Stimulated activated CD4-positive, alpha-beta T cell treated with anti-CD3 and anti-CD28 coated beads, Interleukin-1b, Interleukin-23, amount 100 ng/mL, for 24 hours (primary cell): ENCODE measurements at places on chromosomes 2 and 18.

DNA sequence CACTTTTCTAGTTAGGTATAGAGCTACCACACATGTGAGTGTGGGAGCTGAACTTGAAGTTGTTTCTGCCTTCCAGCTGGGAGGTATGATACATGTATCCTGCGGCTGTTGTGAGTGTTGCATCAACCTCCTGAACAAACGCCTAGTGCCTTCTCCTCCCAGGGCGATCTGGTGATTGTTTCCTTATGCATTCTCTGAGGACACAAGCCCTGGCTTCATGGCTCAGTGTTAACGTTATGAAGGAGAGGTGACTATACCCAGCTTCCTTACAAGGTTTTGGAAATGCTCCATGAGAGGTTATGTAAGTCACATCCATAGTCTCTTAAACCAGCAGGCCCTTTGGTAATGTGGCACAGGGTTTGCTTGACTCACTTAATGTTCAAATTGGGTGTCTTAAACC is 64.9 kb downstream of the SPRED2 start:
- DNase-seq = no peak

- no peak for DNase-seq
Measured at GRCh38 chr2:171986778-171987177, 13.0 kb upstream of the METAP1D start.

DNA sequence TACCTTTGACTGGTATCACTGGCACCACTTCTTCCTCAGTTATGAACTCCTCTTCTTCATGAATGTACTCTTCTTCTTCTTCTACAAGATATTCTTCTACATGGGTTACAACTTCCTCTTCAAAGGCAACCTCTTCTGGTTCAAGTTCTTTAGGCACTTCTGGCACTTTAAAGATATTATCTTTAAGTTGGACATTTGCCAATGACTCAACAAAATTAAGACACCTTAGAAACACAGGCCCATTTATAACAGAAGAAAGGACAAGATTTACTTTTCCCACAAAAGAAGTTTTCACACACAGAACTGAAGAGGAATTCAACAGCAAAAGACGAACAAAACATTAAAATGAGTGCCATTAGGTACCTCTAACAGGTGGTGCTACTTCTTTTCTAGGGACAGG is 127.3 kb downstream of the TTN start:
- DNase-seq = no peak

DNA sequence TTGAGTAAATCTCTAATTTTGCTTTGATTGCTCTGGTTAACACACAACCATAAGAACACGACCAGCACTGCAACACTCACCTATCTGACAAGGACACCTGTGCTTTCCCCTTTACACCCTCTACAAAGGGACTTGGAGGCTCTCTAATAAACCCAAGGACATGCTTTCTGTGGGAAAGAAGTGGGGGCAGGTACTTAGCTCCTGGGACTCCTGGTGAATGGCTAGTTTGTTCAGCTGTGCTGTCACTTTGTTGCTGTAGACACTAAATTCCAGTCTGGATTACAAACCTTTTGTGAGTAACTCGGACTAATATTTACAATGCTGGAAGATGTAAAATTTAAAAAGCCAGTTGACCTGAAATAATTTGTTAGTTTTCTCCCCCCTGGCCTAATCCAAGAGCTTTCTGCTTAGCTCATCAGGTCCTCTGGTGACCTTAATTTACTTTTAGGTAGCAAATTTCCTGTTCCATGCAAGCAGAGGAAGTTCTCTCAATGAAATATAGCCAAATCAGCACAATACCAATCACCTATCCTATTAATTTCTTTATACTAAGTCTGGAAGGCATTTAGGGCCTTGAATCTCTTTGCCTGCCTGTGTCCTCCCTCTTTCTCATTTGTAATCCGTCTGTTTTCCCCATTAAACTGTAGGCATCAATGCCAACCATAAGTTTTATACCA is 67.5 kb downstream of the PLCL1 start:
- no peak for DNase-seq

GRCh38 chr2:210814251-210815025 is 258.0 kb downstream of the CPS1 start:
- DNase-seq = no peak

GRCh38 chr2:69831354-69831905 is 2.0 kb downstream of the GMCL1 start:
- DNase-seq = no peak

DNA sequence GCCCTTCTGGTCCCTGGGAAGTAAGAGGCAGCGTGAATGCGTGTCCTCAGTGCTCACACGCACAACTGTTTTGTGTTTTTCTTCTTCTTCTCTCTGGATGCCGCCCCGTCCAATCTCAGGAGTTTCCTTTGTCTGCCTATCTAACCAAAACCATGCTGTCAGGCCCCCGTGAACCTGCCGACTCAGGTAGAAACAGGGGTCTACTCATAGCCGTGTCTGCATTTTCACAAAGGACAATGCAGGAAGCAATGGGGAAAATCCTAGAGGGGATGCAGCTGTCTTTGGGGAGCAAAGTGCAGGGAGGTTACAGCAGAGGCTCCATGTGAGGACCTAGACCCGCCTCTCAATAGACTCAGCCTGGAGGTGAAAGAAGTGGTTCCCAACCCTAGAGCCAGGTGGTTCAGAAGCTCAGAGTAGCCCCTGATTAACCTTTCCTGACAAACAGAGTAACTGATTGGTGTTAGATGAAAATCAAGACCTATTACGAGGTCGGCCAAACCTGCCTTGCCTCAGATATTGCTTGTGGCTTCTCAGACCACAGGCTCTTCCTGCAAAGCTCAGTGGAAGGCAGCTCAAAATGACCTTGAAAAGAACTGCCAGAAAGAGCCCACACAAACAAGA is 49.3 kb downstream of the CD226 start:
- DNase-seq = no peak

DNA sequence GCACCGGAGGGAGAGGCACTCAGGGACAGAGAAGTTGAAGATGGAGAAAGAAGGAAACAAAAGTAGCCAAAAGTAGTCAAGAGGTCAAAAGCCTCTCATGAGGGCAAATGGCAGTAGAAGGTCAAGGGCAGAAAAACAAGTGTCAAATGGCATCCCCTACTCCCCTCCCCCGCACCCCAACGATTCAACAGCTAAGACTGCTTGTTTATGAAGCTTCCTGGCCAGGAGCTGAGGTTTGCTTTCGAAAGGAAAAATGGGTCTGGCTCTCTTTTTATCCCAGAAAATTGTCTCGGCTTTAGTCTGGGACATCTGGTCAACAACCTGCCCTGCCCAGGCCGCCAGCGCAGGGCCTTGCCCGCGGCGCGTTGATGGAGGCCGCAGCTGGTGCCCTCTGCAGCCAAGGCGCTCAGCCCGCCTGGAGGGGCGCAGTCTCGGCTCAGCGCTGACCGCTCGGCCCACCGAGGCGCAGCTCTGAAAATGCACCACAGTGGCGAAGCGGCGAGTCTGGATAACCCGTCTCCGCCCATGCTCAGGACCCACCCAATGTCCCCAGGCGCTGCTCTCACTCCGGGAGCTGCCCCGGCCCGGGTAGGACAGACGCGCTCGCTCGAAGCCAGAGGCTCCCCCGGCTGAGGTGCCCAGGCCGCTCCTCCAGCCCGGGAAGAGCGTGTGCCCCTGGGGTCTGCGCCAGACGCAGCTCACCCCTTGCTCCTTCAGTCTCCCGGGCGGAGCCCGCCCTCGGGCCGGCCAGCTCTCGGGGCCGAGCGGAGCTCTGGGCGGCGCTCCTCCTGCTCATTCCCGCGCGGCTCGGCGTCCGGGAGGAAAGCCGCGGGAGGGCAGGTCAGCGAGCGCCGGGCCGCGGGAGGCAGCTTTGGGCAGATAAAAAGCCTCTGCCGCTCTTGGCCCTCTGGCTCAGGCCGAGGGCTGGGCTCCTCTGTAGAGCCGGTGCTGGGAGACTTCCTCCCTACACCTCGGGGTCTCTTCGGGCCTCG is 1.8 kb upstream of the TBR1 start:
- DNase-seq = no peak

DNA sequence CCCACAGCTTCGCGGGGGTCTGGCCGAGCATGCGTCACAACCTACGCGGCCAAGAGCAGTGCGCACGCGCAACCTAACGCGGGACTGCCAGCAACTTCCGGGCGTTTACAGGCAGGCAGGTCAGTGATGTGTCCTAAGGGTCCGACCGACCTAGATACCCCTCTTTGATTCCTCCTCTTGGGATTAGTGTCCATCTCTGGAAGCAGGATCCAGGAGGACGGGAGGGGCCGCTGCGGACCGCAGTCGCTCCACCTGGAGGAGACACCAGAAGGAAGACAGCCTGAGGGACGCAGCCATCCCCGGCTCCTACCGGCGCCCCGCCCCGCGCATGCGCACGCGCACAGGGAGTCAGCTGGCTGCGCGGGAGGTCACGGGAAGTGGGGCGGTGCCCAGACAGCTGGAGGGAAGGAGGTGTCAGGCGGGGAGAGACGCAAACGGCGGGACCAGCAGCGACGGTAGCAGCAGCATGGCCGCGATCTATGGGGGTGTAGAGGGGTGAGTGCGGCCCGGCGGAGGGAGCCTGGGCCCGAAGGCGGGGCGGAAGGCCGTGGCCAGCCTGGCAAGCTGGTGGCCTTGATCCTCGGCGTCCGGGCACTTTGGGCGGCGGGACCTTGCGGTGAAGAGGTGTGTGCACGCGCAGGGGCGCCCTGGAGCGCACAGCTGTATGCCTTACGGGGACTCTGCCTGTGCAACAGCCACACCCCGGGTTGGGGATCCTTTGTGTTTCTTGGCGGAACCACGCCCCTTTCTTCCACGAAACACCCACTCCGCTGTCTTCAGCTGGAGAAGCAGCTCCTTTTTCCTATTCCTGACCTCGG is at the start of gene NAGK:
Gene NAGK (plus strand): TSS at position 431 of the 818 bp plus-strand sequence. CDS start 36 bp downstream, at position 467.
- DNase-seq = peak; percentile 93
